ENCODE measurements at places on chromosomes 3 and 15.

GRCh38 chr3:194632226-194632808 is 902 bp downstream of the TMEM44 start:
- no peak for DNase-seq

DNA sequence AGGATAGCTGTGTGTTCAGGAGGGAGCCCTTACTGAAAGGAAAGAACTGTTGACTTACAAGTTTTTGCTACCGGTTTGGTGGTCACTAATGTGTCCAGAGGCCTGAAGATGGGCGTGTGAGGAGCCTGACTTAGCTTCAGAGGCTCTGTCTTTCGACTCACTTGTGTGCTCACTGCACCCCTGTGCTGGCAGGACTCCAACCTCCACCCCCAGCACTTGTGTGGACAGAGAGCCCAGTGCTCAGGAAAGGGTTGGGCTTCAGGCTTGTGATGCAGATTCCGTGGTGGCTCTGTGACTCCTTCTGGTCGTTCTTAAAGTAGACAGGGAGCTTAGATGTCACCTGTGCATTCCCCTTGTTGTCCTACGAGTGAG is 100.9 kb downstream of the PGPEP1L start:
- DNase-seq: no peak

DNA sequence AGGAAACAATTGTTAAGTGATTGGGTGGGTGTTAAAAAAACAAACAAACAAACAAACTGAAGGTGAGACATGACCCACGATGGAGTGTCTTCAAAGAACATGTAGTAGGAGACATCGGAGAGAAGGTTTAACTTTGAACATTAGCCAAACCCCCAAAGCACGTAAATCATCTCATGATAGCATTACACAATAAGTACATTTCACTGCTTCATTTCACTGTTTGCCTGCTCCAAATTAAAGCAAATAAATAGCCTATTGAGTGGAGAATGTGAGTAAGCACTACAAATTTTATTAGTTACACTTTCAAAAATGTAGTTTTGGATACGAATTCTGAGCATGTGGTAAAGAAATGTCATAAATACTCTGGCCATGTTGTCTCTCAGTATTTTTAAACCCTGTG is 287.0 kb downstream of the SI start:
- DNase-seq: no peak

- DNase-seq: no peak
Measured at GRCh38 chr3:133368371-133369067, 31.3 kb upstream of the BFSP2 start.

GRCh38 chr3:69290006-69290405 is 95.9 kb downstream of the FRMD4B start:
- no peak for DNase-seq

- no peak for DNase-seq
Measured at GRCh38 chr15:69480932-69481331, 28.3 kb downstream of the RPLP1 start.

- no peak for DNase-seq
Measured at GRCh38 chr3:31187380-31187779, 292.9 kb upstream of the GADL1 start.

GRCh38 chr3:105904251-105904650 is 35.4 kb upstream of the CBLB start:
- no peak for DNase-seq

DNA sequence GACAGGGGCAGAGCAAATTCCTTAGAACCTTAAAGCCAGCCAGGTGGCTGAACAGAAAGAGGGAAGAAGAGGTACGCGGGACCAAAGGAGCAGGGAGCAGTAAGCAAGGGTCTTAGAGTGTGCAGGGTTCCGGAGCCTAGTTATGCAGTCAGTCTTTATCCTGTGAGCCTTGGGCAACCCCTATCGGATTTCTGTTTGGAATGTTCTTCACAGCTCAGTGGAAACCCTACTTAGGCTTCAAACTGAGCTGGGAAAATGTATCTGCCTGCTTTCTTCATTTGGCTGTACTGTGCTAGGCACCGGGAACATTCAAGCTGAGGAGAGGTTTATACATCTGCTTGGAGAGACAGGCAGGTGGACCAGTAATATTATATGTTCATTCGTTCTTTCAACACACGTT is 37.1 kb downstream of the PSMD6 start:
- no peak for DNase-seq

GRCh38 chr15:50064673-50065072 is 54.4 kb downstream of the ATP8B4 start:
- DNase-seq: no peak

DNA sequence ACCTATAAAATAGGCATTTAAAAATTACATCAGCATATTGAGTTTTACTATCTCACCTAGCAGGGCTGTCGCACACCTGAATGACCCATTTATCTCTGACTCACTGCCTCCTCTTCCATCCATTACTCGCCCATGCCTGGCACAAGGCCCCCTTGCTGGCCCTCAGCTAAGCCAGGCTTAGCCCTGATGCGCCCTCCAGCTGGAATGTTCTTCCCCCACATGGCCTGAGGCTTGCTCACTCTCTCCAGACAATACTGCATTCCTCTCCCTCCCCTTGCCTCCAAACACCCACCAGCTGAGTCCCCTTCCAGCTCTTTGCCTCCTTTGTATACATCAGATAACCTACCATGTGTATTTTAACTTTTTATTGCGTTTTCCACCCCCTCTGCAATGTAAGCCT is 7.2 kb downstream of the SH3BP5 start:
- no peak for DNase-seq

GRCh38 chr15:67244971-67245478 is 9.4 kb downstream of the AAGAB start:
- no peak for DNase-seq

GRCh38 chr3:45017821-45018220 is 8.3 kb upstream of the CLEC3B start:
- no peak for DNase-seq

GRCh38 chr3:140466535-140466934 is 211.3 kb upstream of the TRIM42 start:
- DNase-seq: no peak

DNA sequence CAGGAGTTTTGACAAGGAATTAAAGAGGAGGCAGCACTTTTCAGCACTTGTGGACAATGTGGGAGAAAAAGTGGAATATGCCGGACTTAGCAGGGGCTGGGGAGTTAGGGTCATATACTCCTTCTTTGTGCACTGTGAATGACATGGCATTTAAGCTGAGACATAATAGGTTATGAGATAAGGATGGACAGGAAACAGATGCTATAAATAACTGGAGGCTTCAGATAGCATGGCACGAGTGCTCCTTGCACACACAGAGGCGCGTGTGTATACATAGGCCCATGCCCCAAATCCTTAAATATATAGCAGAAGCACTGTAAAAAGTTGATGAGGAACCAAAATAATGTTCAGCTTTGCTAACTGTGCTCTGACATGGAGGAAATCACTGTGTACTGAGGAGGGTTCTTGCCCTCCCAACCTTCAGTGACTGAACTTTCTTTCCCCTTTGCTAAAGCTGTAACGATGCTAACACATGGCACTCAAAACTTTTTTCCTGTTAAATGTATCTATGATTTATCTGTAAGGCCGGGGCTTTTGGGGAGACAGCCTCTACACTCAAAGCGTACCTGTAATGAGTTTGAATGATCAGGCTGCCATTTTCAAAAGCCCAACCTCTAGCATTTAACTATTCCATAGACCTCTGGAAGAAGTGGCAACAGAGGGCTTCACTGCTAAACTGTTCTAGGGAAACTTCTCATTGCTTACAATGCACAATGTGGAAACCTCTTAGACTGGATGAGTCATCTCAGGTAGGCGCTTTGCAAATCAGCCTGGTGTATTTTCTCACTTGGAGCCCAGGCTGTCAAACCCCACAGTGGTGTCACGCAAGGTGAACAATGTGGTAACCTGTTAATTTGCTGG is 784.6 kb downstream of the NR2F2 start:
- no peak for DNase-seq

- DNase-seq: no peak
Measured at GRCh38 chr3:109089265-109089664, 28.7 kb downstream of the MORC1 start.

DNA sequence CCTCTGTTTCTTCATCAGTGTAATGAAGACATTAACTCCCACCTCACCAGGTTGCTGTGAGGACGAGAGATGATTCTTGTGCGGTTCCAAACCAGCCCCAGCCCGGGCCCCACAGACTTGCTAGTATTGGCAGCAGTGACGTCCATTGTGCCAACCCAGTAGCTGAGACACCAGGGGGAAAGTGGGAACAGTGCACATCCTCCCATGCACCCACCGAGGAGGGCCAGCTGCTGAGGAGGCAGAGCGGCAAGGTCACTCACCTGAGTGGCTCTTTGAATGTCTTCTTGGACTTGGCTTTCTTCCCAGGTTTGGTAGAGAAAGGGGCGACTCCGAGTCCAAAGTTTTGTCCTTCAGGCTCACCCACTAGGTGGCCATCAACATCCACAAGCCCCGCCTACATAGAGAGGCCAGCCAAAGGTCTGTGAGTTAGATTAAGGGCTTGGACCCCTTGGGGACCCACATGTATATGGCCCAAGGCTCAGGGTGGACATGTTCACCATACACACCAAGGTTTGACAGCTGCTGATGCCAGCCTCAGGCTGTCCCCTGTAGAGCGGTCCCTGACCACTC is 38.0 kb downstream of the KIF9 start:
- DNase-seq: no peak

Data from stimulated activated CD8-positive, alpha-beta memory T cell treated with anti-CD3 and anti-CD28 coated beads, Interleukin-2, amount 100 ng/mL, for 48 hours (primary cell).